NCI-H1105 treated with DMSO at 0.1 percent for 48 hours (cell line): ENCODE measurements at places on chromosomes 5 and 9.

DNA sequence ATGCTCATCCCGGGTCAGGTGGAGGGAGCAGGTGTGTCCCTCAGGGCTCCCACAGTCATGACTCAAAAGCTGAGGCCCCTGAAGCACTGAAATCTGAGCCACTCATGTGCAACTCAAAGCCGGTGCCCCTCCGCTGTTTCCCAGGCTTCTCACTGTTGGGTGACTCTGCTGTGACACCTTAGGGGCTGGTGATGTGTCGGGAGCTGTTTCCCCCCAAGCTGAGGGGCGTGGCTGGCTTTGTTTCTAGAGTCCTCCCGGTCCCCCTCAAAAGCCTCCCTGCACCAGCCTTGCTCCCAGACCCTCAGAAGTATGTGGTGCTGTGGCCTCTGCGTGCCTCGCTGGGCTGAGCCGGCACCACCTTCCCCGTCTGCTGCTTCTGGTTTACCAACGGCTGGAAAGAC lies 39.7 kb downstream of the PLPP7 start:
- DNase-seq, result no peak

GRCh38 chr5:127834554-127834953 lies 131.4 kb downstream of the CCDC192 start:
- no peak for DNase-seq

DNA sequence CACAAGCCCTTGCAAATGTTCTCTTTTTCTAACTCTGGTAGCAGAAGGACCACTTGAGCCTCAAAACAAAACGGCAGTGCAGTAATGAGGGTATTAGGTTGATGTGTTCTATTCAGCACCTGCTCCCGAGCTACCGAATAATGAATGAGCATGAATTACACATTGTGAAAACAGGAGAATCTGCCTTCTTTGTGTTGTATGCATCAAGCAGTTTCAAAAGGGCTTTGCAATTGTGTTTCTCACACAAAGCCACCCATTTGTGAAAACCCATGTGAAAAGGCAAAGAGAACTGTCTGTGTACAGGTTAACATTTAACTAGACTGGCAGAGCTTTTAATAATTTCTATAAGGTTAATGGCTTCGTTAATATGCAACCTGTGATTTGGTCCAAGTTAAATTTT lies 97.8 kb downstream of the STK32A start:
- peak; percentile 91 for DNase-seq

DNA sequence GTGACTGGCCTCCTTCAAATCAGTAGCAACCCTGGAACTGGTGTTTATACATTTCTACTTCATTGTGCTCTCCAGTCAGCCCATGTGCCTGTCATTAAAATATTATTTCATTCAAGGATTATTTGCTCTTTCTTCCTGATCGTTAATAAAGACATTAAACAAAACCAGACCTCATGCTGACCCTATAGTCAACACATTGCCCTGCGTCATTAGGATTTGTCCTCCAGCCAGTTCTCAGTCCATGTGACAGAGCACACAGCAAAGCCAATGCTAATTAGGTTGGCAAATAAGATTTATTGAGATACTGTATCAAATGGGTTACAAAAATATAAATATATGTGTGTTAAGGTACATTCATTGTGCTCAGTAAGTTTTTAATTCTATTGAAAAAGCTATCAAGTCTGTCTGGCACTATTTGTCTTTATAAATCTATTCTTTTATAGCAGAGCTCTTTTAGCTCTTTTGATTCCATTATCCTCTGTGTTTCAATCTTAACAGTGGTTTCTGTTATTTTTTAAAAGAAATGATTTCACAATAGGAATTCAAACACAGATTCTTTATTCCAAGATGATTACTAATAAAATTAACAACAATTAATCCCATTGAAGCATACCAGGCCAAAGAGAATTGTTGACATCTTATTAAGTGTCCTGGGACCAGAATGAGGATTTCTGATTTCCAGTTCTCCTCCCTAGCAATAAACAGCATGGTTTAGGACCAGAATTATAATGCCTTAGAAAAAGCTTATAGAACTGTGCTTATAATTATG lies 209.4 kb upstream of the RGMB start:
- no peak for DNase-seq

DNA sequence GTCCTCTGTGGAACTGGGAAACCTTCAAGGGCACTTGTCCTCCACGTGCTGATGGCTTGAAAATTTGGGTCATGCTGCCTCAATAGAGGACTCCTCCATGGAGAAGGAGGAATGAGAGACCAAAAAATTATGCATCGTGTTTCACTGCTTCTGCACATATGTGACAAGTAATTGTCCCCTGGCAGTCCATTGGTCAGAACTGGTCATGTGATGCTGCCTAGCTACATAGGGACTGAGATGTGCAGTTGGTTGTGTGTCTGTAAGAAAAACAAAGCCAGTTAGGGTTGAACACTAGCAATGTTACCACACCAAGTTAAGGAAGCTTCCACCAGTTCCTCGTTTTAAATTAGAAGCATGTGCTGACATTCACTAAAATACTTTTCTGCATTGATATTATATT lies 201.9 kb upstream of the ANKH start:
- no peak for DNase-seq

- DNase-seq, result no peak
Measured at GRCh38 chr5:77259476-77259875, 49.0 kb downstream of the PDE8B start.

DNA sequence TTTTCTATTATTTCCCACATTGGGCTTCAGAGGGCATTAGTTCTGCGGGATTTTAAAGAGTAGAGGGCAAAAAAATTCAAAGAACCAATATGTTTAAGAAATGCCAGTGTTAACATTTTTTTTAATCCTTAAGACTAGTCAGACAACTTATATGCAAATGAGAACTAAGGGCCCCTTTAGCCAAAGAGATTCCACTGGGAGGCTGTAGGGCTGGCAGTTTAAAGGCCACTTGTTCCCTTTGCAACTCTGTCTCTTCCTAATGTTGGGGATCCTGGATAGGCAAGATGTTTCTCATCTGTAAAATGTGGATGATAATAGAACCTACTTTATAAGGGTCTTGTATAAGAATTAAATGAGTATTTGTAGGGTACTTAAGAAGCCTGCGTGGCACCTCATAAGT lies 1395.9 kb downstream of the PTPRD start:
- DNase-seq, result no peak

DNA sequence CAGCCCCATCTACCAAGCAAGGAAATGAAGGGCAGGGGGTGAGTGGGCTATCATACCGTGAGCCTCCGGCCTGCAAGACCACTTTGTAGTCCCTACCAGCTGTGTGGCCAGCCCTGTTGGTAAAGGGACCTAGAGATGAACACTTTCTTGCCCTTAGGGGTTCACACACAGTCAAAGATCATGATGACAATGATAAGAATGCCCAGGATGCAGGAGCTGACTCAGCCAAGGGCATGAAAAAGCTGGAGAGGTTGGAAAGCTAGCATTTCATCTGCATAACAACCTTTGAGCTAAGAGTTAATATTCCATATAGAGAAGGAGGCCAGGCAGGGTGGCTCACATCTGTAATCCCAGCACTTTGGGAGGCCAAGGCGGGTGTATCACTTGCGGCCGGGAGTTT lies 19.2 kb upstream of the FGFR4 start:
- DNase-seq, result no peak

DNA sequence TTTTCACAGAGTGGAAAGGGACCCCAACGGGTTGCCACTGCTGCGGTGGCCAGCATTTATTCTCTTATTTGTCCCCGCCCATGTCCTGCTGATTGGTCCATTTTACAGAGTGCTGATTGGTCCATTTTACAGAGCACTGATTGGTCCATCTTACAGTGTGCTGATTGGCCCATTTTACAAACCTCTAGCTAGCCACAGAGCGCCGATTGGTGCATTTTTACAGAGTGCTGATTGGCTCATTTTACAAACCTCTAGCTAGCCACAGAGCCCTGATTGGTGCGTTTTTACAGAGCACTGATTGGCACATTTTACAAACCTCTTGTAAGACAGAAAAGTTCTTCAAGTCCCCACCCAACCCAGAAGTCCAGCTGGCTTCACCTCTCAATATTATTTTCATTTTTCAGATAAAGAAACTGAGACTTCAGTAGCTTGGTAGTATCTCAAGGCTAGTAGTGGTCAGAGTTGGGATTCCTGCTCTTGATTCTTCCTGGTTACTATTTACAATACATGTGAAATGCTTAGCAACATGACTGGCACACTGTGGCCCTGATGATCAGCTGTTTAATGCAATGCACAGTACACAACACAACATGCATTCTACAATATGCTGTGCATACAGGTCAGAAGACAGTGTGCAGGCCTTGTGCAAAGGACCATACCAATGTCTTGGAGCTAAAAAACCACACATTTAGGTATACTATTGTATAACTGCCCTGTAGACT lies 63.6 kb upstream of the BOD1 start:
- no peak for DNase-seq

- DNase-seq, result no peak
Measured at GRCh38 chr5:116420540-116420939, 154.1 kb downstream of the SEMA6A start.

DNA sequence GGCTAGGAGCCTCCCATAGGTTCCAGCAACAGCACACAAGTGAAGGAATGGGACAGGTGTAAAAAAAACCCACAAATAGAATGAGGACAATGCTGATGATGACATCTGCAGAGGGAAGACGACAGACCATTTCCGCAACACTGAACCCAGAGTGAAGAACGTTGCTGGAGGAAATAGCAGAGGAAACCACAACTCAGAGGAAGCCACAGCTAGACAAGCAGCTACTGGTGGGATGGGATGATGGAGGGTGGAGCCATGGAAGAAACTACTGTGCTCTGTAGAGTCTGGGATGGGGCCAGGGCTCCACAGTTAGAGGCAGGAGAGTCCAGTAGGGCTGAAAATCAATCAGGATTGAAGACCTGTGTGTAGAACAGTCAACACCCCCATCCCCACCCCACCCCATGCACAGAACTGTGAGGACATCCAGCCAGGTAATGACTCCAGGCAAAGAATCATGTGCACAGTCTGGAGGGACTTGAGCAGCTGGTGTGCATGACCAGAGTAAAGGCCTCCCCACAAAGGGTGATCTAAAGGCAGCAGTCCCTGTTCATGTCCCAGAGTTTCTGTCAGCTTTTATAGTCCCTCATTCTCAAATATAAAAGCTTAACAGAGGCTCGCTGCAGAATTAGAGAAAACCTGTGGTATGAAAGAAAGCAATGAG lies 65.2 kb upstream of the SPIN1 start:
- DNase-seq, result no peak

DNA sequence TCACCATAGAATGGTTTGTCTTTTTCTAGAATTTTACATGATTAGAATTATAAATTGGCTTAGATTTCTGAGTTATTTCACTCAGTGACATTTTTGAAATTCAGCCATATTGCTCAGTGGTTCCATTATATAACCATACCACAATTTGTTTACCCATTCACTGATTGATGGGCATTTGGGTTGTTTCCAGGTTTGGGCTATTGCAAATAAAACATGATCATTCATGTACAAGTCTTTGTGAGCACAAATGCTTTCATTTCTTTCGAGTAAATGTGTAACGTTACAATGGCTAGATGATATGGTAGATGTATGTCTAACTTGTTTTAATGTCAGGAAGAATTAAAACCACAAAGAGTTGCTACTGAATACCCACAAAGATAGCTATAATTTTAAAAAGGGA lies 279.9 kb upstream of the TARS1 start:
- no peak for DNase-seq

GRCh38 chr5:143229426-143229895 lies 174.0 kb downstream of the NR3C1 start:
- no peak for DNase-seq

GRCh38 chr9:107378006-107378405 lies 94.9 kb downstream of the RAD23B start:
- DNase-seq, result no peak

DNA sequence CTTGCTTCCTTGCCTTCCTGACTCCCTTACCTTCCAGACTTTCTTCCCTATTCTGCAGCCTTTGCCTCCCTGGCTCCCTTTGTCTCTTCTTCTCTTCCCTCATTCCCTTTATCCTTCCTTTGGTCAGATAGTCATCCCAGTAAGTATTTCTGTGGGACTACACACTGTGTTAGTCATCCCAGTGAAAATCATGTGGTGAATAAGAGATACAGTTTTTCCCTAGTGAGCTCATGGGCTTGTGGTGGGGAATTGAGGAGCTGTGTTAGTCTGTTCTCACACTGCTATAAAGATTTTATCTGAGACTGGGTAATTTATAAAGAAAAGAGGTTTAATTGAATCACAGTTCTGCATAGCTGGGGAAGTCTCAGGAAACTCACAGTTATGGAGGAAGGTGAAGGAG lies 109.8 kb upstream of the EDIL3 start:
- DNase-seq, result no peak

- no peak for DNase-seq
Measured at GRCh38 chr5:666816-667498, 26.2 kb downstream of the TPPP start.
